Central memory CD8-positive, alpha-beta T cell (primary cell): ENCODE measurements at places on chromosomes 11 and 22.

DNA sequence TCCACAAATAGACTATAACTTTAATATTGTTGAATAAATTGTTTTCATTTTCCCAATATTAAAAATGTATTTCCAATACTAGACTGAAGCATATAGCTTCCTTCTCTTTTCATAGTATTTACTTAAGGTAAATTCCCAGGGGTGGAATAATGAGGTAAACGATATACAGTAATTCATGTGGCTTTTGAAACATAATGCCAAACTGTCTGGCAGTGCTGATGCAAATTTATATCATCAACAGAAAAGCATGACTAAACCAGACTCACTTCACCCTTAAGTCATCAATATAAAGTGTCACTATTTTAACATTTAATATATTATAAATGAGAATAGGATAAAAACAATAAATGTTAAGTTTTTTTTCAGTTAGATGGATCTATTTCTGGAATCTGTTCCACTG is 13.6 kb downstream of the C2CD3 start:
- no peak for DNase-seq

- DNase-seq = no peak
Observed at GRCh38 chr11:72788241-72788640, 5.6 kb downstream of the STARD10 start.

- DNase-seq = no peak
Observed at GRCh38 chr11:47589977-47590861, 3.7 kb downstream of the FAM180B start.

- no peak for DNase-seq
Observed at GRCh38 chr11:288478-289397, at the start of gene PGGHG. TSS of gene PGGHG (plus strand) at chr11:289126. CDS start at chr11:289817, 691 bp downstream.

DNA sequence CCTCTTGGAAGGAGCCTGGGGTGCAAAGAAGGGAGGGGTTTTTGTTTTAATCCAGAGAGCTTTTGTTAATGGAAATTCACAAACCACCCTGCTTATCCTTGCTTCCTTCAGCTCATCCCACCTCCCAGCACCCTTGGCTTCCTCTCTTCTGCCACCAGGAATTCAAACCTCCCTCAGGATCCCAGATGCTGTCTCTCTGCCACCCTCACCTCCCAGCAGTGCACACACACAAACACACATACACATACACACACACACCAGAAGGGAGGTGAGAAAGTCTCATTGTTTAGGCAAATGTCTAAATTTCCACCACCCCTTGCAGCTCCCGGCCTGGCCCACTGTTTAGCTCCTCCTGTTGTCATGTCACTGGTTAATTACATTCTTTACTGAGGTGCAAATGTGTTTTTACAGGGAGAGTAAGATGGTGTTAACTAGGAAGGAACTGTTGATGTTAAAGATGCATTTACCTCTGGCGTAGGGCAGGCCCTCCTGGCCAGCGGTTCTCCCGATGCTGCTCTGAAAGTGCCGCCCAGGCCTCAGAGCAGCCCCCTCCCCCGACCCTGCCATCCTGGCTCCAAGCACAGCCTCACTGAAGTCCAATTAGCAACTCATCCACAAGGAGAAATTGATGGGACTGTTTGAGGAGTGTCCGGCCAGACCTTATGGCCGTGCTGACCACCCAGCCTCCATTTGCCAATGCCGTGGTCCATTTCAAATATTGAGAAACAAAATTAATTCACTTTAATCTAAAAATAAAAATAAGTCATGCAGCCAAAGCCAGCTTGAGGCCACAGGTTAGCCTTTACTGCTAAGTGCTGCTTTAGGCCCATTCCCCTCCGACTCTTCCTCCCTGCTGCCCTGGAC is 165.4 kb downstream of the FEZ1 start:
- no peak for DNase-seq

GRCh38 chr11:17014833-17015626 is 816 bp upstream of the PLEKHA7 start:
- no peak for DNase-seq

DNA sequence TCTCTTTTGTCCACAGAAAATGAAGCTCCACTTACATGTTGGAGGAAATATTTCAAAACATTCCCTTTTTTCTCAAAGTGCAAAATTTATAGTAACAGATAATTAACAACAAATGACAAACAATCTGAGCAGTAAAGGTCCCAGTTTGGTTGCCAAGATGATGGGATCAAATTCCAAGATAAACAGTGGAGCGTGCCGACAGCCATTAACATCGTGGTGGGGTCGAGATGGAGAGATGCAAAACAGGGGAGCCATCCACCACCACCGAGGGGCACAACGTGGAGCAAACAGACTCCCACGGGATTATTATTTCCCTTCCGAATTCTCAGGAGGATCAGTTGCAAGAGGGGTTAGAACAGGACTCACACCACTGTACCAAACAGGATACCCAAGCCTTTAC is 17.2 kb downstream of the MPPED2 start:
- DNase-seq = no peak

DNA sequence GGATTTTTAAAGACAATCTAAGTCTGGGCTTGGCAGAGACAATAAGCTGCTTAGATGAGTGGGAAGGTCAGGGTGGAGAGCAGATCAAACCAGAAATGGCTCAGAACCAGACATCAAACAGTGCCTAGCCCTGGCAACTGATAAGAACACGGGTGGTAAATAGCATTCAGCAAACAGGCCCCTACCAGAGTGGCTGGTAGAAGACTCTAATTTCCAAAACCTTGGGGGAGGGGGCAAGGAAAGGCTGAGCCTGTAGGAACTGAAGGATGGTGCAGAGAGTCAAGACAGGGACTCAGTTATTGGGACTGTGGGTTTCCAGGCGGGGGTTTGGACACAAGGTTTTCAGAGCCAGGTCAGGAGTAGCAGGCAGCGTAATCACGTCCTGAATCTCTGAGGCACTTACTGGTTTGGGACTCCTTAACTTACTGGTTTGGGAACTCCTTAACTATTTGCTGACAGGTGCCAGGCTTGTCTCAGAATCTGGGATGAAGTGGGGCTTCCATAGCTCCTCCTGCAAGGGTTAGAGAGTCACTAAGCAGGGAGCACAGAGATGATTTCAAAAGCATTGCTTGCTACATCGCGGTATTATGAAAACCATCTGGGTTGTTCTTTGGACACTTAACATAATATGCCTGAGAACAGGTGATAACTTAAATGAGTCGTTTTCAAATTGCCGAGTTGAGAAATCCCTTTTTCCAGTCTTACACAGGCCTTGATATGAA is 5.7 kb upstream of the ABTB2 start:
- no peak for DNase-seq

GRCh38 chr22:38271101-38271500 is 1.7 kb downstream of the TMEM184B start:
- no peak for DNase-seq

GRCh38 chr11:128052912-128053641 is 534.3 kb downstream of the ETS1 start:
- DNase-seq = no peak

DNA sequence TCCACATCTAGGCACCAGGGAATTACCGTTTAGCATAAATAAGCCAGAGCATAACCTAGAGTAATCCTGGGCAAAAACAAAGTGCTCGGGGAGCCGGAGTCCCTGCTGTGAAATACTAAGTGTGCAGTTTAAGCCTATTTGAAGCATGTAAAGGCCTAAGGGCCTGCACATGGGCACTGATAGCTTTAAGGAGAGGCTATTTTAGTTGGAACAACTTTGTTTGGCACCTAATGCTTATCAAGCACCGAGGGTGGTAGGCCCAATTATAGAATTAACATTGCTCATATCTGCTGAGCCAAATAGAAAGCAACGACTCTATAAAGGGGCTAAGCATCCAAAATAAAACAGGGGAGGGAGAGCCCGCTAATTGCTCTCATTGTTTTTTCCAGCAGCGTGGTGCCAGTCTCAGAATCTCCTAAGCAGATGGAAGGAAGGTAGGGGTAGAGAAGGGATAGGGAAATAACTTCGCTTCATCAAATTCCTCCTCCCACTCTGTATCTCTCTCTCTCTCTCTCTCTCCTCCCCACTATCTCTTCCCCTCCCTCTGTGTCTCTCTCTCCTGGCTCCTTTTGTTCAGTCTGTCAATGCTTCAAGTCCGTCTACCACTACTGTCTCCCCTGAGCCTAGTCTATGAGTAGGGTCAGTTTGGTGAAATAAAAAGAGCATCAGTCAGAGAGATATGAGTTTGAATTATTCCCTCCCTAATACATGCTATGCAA is 292.8 kb downstream of the NXPE2 start:
- no peak for DNase-seq

DNA sequence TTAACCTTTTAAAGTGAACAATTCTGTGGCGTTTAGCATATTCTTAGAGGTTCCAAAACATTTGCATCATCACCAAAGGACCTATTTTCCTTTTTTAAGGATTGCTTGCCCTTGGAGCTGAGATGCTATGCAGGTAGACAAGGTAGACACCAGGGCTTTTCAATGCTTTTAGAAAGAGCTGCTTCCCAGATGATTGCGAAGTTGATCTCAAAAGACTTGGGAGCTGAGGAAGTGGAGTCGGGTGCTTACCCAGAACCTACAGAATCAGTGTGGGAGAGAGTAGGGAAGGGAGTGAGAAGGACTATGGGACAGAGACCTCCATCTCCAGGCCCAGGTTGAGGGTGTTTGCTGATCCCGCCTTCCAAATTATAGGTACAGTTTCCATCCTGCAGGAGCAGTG is 11.1 kb upstream of the ALX4 start:
- DNase-seq = no peak

DNA sequence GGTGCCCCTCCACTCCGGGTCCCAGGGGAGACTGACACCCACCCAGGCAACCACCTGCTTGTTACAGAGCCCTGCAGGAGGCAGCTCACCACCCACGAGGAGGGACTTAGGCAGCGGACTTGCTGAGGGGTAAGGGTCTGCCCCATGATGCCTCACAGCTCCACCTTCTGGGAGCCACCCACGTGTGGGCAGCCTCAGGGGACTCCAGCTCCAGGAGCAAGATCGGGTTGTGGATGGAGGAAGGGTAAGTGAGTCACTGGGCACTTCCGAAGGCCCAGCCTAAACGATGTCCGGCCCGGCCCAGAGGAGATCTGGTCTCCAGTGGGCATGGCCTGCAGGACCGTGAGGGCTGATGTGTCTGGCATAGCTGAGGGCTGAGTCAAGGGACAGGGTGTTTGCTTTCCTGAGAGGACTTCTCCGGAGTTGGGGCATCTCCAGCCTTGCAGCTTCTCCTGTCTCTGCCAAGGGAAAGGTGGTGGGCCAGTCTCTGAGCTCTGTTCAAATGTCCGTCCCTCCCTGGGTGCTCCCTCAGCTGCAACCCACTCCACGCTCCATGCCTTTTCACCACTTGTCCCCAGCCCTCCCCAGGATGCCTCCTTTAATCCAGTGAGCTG is 32.3 kb upstream of the P2RY2 start:
- DNase-seq = no peak

DNA sequence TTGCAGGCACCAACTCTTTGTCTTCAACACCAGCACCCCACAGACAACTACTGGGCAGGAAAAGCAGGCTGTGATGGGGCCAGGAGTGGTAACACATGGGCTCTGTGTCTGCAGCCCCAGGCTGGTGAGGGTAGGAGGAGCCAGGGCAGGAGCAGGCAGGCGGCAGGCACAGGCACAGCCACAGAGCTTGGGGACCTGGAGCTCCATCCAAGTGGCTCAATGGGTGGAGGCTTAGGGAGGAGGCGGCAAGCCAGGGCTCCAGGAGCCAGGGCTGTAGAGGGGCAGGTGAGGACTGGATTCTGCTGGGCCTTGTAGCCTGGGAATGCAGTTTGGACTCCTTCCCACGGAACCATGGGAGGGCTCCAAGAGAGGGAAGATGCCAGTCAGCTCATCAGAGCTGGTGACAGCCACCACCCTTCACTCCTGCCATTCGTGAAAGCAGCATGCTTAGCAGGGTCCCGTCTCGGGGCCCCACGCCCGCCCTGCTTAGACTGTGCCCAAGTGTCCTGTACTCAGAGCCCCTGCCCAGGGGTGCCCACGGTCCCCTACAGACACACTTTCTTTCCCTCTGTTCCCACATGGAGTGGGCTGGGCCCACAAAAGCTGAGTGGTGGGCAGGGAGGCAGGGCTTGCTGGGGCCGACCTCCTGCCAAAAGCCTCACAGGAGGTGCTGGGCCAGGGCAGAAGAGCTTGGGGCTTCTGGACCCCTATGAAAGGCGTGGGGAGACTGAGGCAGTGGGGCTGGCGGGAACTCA is 12.4 kb downstream of the TTC38 start:
- DNase-seq = no peak

GRCh38 chr11:66268952-66269905 is 790 bp downstream of the RAB1B start:
- DNase-seq = no peak

DNA sequence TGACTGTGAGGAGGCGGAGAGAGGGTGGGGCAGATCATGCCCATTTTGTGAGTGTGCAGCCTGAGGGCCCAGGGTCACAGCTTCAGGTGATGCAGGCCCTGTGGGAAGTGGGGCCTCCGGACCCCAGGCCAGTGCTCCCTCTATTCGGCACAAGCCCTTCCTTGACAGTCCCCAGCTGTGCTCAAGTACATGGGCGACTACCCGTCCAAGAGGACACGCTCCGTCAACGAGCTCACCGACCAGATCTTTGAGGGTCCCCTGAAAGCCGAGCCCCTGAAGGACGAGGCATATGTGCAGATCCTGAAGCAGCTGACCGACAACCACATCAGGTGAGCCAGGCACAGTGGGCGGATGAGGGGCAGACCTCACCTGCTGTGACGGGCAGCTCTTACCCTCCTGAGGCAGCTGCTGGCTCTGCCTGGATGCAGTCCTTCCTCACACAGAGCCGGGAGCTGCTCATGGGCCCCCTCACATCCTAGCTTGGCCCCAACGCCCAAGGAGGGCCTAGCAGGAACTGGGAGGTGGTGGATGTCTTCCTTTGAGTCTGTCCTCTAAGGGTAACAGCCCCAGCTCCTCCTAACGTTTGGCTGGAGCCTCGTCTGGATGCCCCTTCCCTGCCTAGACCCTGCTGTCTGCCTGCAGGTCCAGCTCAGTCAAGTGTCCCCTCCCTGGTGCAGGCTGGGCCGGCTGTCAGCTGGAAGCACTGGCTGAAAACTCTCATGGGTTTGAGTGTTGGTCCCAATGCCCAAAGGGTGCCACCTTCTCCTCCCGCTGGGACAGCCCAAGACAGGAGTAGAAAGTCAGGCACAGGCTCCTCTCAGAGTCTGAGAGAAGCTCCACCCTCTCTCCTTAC is 76.1 kb downstream of the MYO7A start:
- no peak for DNase-seq

GRCh38 chr11:26193694-26194365 is 138.1 kb upstream of the ANO3 start:
- no peak for DNase-seq

- DNase-seq = peak; percentile 86
Observed at GRCh38 chr11:118791111-118791960, at the start of gene DDX6. TSS of gene DDX6 (minus strand) at chr11:118791164. CDS start at chr11:118786251, 4,913 bp downstream.

DNA sequence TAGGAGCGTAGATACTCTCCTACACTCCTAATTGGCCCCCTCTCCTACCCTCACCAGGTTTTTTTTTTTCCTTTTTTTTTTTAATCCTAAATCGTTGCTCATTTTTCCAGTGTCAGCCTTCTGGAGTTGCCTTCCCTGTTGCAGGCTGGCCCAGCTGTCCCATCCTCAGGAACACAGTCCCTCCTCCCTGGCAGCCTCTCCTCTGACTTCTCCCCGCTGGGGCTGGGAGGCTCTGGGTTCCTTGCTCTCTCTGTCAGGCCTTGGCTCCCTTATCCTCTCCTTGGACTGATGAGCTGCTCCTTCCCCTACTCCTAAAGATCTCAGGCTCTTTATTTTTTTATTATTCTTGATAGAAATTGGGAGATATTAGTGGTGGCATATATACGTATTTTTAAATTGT is 62.2 kb downstream of the PKNOX2 start:
- no peak for DNase-seq
